ENCODE measurements at places on chromosomes 11 and 22.

- no peak for DNase-seq
Measured at GRCh38 chr22:28316014-28316413, 363.6 kb downstream of the TTC28 start.

GRCh38 chr11:133078591-133079404 is 453.5 kb downstream of the OPCML start:
- DNase-seq, result no peak

DNA sequence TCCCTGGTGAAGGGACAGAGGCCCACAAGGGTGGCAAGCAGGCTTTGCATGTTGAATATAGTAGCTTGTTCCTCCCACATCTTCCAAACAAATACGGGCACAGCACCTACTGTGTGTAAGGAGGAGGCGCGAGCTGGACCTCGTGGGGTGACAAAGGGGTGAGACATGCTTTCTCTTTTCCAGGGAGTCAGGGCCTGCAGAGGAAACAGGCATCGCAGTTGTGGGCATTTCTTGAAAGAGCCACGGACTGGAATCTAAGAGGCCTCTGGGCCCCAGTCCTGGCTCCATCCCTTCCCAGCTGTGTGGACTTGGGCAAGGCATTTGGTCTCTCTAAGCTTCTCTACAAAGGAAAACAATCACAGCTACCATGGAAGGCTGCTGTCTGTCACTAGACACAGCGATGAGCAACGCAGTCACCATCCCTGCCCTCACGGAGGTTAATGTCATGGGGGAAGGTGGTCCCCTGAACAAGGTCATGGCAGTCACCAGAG is 13.0 kb upstream of the CDC42EP1 start:
- DNase-seq, result no peak

DNA sequence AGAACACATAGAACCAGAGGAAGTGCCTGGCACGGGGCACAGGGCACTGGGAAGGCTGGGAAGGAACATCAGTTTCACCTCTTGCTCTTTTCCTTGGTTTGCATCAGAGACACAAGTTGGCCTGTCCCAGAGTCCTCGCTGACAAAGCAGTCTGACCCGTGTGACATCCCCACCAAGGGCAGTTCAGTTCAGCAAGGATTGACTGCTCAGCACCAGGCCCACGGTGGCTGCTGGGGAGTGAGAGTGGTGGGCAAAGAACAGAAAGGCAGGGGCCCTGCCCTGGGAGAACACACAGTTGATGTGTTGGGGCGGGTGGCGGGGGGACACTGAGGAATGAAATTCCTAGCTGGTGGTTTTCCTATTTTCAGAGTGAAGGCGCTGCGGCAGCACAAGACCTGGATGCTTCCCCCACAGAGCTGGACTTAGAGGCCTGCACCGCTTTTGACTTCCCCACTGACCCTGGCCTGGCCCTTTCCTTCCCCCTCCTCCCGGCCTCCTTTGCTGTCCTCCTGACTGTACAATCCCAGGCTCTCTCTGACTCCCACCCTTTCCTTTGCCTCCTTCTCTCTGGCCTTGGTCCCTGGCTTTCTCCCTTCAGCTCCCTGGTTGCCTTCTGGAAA is 2.2 kb upstream of the TMPRSS13 start:
- no peak for DNase-seq

DNA sequence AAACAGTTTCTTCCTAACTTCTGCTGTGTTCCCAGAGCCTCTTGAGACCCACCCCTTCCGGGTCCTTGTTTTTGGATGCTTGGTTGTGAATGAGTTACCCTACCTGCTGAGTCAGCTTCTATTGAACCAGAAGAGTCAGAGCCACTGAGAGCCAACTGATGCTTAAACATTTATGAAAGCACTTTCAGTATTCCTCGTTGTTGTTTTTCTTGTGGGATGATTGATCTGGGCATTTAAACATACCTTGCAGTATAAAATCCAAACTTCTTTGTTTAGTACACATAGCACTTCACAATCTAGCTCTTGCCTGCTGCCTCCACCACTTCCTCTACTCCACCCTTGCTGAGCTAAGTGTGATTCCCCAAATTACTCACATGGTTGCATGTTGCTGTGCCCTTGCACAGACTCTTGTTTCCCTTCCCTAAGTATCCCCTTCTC is 5.5 kb downstream of the PRSS23 start:
- peak; percentile 5 for DNase-seq

GRCh38 chr11:45726493-45727054 is 61.2 kb upstream of the CHST1 start:
- DNase-seq, result no peak

- DNase-seq, result no peak
Measured at GRCh38 chr22:27212617-27213177, 555.3 kb downstream of the MIAT start.

All from activated CD8-positive, alpha-beta memory T cell treated with anti-CD3 and anti-CD28 coated beads for 1 hour (primary cell).